ENCODE measurements at places on chromosomes 1 and 21.

GRCh38 chr1:203342192-203342940 is 8.6 kb downstream of the FMOD start:
- DNase-seq = no peak

- DNase-seq = no peak
These were observed 22.8 kb upstream of the STUM start for GRCh38 chr1:226525750-226526149.

- DNase-seq = no peak
These were observed 11.5 kb downstream of the PFKFB2 start for GRCh38 chr1:207064561-207064960.

DNA sequence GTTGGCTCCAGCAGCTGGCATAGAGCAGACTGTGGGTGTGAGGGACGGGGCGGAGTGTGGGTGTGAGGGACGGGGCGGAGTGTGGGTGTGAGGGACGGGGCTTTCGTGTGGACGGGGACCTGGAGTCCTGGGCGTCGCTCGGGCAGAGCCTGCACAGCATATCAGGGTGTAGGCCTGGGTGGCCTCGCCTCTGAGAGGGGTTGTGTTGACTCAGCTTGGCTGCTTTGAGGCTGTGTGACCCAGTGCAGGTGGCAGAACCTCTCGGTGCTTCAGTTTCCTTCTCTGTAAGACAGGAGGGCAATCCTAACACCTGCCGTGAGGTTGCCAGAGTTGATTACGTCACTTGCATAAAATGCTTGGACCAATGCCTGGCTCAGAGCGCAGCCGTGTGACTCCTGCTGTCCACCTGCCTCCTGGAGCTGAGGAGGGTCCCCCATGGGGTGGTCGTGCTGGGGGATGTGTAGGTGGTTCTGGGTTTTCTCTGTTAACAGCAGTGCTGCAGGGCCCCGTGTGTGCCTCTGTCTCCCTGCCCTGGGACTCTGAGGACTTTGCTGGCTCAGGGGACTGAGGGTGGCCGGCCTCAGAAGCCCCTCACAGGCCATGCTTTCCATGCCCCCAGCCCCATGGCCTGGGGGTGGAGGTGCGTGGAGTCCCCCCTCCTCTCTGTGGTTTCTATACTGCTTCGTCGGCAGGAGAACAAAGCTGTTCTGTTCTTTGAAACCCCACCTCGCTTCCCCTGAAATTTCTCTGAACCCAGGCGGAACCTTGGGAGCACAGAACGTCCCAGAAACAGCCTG is 15.4 kb downstream of the PDXK start:
- DNase-seq = no peak

DNA sequence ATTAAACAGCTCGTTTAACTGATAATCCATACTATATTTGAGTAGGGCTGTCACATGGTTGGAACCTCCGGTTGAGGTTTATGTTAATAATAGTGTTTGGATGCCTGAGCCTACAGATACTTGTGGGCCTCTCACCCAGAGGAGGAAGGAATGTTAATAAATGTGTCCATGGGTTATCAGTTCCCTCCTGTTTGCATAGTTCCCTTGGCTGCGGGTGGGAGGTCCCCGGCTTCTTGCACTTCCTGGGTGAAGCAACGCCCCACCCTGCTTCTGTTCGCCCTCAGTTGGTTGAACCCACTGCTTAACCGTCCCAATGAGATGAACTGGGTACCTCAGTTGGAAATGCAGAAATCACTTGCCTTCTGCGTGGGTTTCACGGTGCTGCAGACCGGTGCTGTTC is 23.6 kb upstream of the GBP1 start:
- no peak for DNase-seq

GRCh38 chr1:5562331-5562730 is 429.9 kb downstream of the NPHP4 start:
- DNase-seq = no peak

- no peak for DNase-seq
These were observed 48.6 kb downstream of the WNT2B start for GRCh38 chr1:112557385-112557784.

DNA sequence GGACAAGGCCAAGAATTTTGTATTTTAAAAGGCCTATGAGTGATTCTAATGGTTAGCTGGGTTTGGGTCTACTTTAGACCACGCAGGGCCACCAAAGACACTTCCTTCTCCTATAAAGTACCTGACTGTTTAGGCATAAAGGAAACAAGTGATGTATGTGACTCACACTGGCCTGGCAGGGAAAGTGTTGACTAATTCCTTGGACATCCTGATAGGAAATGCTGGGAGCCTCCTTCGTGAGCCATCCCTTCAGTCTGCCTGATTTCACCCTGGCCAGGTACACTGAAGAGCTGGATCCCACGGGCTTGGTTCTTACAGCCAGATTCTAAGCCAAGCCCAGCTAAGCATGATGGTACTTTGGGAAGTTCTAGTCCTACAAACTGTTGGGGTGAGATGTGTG is 100.5 kb upstream of the HMGB4 start:
- DNase-seq = no peak

DNA sequence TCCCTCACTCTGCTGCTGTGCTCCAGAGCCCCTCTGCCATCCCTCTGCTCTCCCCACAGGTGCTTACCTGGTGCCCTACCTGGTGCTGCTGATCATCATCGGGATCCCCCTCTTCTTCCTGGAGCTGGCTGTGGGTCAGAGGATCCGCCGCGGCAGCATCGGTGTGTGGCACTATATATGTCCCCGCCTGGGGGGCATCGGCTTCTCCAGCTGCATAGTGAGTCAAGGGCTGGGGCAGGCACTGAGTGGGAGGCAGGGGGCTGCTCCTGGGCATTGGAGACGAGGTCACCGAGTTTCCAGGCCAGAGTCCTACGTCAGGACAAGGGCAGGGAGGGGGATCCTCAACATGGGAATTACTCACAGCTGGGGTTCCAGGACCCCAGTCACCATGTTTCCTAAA is 21.7 kb downstream of the SLC6A17 start:
- no peak for DNase-seq

DNA sequence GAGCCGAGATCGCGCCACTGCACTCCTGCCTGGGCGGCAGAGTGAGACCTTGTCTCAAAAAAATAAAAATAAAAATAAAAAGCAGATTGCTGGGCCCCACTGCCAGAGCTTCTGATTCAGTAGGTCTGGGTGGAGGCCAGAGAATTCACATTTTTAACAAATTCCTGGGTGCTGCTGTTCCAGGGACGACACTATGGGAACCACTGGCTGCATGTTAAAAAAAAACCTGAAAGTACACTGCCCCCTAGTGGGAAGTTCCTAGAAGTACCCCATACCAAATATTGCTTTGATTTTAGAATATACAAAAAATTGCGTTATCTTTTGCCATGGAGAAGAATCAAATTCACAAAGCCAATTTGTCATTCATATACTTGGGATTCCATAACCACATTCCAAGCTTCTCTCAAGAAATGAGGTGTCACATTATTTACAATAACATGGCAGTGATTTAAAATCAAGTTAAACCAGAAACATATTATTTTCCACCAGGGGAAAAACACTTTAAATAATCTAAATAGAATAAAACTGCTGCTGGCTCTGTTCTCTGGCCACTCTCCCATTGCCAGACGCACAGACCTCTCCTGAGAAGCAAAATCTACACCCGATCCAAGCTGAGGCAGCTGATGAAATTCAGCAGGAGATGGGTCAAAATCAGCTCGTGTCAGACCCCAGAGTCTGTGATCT is 27.4 kb downstream of the SYF2 start:
- DNase-seq = no peak

DNA sequence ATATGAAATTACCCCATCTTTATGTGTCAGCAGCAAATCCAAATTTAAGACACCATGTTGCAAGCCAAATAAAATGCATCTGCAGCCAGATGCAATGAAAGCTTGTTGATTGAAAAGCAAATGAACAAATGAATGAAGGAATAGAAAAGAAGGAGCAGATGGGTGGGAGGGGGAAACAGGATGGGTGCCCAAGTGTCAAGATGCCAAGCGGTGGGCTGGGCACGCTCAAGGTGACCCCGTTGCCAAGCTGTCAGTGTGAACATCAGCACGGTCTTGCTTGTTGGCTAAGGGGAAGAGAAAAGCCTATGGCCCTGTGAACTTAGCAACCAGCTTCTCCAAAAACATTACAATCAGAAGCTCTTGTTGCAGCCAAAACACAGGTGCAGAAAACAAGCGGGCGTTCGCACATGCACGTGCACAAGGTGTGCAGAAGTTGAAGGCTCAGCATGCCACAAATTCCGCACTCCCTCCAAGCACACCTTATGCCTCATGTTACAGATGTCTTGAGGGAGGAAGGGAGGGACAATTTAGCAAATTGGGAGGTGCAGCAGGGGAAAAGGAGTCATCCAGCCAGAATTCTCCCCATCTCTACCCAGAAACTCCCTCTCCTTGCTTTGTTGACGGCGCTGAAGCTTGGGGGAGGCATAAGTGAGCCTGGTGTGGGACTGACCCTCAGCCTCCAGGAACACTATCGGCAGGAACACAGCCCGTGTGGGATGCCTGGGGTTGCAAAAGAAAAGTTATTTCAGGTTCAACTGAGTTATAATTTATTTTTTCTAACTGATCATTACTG is 62.4 kb downstream of the HIVEP3 start:
- no peak for DNase-seq

GRCh38 chr1:94283462-94283861 is 46.1 kb upstream of the ARHGAP29 start:
- DNase-seq = no peak

- DNase-seq = no peak
These were observed 234.7 kb downstream of the TOMM20 start for GRCh38 chr1:234893725-234894630.

- DNase-seq = no peak
These were observed 39.5 kb upstream of the DIPK1A start for GRCh38 chr1:93000751-93001175.

GRCh38 chr1:111789666-111790316 is 34.1 kb downstream of the DDX20 start:
- DNase-seq = no peak

GRCh38 chr1:162726555-162726954 is 63.9 kb upstream of the HSD17B7 start:
- no peak for DNase-seq

DNA sequence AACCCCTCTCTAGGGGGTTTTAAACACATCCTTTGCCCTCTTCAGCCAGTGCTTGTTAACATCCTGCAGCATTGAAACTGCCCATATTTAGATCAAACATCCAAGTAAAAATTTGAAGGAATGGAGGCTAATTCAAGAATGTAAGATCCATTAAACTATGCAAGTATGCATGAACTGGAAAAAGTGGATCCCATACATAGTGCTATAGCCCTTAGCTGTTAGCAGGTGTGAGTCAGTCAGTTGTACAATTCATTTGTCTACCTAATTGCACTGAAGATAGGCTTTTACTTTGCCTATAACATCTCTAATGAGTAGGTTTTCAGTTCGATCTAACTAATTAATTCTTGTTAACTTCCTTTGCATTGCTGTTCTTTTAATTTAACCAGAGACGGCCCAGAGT is 270.9 kb downstream of the LMO4 start:
- no peak for DNase-seq

DNA sequence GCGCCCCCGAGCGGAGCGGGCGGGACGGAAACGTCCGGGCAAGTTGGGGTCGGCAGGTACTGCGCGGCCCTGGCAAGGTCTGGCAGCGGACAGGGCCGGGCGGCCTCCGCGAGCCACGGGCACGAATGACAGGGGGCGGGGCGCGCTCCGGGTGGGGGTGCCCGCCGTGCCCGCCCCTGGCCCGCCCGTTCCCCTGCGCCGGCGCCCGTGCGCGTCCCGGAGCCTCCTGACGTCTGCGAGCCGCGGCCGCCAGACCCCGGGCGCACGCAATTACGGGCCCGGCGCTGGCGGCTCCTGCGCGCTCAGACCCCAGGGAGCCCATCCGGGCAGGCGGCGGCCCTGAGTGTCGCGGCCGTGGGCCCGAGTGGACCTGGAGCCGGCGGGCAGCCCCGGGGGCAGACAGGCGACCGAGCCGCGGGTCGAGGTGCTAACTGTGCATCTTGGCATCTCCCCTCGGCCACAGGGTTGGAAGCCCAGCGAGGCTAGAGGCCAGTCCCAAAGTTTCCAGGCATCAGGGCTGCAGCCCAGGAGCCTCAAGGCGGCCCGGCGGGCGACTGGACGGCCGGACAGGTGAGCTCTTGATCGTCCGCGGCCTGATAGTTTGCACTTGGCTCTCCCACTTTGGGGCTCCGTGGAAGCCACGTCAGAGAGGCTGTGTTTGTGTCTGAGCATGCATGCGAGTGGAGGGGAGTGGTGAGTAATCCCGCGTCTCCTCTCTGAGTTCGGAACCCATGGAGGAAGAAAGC is 918 bp downstream of the MIB2 start:
- peak; percentile 65 for DNase-seq
